ENCODE measurements at places on chromosomes 3 and 15.

DNA sequence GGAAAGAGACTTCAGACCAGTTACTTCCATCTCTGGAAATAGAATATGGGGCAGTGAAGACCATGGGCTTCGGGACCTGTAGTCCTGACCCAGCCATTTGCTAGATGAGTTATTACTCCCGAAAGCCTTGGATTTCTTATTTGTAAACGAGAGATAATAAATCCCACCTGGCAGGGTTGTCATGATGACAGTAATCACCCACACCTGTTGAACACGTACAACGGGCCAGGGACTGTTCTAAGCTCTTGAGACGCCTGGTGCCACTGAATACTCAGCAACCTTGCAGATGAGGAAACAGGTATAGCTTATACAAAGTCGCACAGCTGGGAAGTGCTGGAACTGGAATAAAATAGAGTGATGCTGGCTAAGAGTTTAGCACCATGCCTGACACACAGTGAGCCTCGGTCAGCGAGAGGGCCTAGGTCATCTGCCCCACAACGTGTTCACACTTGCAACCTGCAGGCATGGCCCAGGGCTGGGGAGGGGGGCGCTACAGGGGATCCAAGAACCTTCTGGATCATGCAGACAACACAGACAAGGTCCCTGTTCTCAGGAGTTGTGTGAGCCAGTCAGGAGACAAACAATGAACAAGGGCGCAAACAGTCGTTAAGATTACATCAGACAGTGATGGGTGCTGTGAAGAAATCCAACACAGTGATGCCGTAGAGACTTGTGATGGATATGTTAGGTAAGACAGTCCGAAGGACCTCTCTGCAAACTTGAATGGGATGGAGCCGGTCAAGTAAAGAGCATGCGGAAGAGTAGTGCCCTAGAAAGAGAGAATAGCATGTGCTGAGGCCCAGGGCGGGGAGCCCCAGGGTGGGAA is 89.2 kb downstream of the CORO2B start:
- DNase-seq = no peak

- no peak for DNase-seq
These were observed 115.2 kb downstream of the GABRG3 start for GRCh38 chr15:27086149-27086548.

DNA sequence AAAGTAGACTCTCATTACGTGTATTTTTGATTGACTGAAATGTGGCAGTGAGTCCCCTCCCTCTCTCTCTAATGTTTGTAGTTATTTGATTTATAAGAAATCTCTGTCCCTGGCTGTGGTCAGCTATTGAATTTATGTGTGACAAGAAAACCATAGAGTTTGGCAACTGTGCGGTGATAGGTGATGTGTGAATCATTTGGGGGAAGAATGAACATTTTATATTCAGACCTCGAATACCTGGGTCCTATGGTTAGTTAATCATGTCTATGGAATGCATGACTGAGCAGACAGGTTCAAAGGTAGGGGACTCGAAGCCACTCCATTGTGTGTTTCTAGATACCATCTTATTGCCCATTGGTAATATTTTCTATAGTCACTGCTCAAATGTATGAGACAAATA is 712.1 kb downstream of the MECOM start:
- no peak for DNase-seq

DNA sequence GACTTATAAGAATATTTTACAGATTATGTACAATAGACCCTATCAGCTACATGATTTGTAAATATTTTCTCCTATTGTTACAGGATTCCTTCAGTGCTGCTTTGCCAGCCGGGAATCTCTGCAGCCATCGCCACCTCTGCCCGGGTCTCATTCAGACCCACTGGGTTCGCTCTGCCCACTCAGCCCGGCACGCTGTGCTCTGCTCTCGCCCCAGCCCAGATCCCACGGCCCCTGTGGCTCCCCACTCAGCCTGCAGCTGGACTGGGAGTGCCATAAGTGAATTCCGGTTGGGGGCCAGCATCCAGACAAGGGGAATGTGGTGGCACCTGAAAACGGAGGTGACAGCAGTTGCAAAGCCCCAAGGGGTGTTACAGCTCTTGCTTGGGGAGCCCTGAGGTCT is 71.8 kb downstream of the NPAP1 start:
- DNase-seq = no peak

DNA sequence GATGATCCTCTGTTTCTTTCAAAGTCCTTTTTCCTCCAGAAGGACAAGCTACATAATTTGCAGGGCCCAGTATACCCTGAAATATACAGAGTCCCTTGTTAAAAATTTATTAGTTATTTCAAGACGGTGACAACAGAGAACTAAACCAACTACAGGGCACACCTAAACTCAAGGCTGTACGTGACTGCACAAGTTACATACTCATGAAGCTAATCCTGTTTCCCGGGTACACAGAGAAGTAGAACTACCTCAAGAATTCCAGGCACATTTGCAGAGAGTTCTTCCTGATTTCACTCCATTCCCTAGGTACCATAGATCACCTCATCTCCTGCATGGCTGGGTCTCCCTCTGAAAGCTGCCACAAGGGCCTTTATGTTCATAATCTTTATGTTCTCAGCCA is 279.4 kb upstream of the ARL6 start:
- no peak for DNase-seq

DNA sequence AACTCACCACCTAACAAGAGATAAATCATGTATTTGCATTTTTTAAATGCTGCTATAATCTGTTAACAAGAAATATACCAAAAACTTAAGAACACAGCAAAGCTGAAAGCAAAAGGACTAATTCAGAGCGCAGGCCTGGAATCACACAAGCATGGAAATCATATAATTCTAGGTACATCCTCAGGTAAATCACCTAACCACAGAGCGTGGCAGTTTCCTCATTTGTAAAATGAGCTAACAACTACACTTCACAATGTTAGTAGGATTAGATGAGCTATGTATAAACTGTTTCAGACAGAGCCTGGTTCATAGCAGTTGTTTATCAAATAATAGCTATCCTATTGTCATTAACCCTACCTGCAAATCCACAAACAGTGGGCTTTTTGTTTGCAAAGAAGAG is 146.4 kb downstream of the ERC2 start:
- no peak for DNase-seq

GRCh38 chr3:72449551-72449950 is 398.7 kb downstream of the SHQ1 start:
- DNase-seq = no peak

DNA sequence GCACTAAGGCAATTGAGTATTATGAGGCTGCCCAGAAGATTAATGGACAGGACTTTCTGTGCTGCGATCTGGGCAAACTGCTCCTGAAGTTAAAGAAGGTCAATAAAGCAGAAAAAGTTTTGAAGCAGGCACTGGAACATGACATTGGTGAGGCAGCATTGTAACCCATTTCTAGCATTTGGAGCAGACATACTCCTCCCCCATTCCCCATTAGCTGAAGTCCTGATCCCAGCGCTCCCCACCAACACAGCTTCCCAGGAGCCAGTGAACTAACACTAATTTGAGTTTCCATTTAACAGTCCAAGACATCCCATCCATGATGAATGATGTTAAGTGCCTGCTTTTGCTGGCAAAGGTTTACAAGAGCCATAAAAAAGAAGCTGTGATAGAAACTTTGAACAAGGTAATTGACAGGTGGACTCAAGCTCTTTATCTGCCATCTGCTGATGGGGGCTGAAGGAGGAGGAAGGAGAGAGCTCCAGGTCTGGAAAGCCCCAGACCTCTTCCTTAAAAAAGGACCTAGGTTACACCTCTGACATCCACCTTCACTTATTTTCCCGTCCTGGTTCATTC is 22.6 kb downstream of the CSRNP1 start:
- no peak for DNase-seq

GRCh38 chr15:39357480-39358268 is 223.2 kb upstream of the THBS1 start:
- no peak for DNase-seq

DNA sequence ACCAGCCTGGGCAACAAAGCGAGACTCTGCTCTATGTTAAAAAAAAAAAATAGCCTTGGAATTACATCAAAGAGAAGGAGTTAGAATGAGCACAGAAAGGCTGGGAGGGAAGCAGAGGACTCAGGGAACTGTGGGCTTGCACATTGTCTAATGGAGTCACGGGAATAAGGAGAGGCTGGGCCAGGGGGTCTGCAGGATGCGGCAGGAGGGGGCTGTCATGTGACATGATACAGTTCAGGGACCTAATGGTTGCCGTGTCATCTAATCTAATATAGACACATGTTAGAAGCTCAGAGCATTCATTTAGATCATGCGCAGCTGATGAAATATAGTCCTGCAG is 32.5 kb downstream of the GRK7 start:
- no peak for DNase-seq

- no peak for DNase-seq
These were observed 36.5 kb downstream of the RPN1 start for GRCh38 chr3:128614076-128614475.

DNA sequence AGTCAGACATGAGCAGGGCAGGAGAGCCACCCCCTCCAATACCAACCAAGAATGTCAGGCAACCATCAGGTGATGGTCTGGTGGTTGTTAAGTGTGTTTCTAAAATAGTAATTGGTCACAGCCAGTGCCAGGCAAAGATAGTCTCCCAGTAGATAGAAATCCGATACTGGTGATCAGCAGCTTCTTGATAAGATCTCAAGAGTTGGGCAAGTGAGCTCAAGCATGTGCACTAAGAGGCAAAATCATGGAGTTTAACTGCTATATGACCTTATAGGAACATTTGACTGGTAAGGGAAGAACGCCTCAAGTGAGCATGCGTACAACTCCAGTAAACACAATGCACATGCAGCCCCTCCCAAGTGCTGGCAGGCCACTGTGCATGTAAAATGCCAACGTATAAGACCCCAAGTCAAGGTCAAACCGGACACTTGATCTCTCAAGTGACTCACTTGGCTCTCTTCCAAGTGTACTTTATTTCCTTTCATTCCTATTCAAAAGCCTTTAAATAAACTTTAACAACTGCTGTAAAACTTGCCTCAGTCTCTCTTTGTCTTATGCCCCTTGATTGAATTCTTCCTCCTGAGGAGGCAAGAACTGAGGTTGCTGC is 36.0 kb upstream of the CBLB start:
- DNase-seq = no peak

GRCh38 chr15:75112848-75113492 is 88.7 kb upstream of the C15orf39 start:
- no peak for DNase-seq

- no peak for DNase-seq
These were observed 315.0 kb downstream of the OXSM start for GRCh38 chr3:26104851-26105251.

DNA sequence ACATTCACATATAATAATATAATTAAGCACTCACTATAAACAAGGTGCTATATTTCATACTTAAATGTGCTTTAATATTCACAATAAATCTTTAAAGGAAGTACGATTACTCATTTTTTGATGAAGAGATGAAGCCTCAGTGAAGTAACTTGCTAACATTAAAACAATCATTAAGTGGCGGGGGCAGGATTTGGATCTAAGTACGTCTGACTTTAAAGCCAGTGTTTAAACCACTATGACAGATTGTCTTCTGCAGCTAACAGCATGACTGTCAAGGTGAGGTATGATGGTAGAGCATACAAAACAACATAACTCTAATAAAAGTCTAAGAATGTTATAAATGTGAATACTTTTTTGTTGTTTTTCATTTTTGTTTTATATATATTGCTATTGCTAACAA is 862.1 kb downstream of the ROBO1 start:
- no peak for DNase-seq

DNA sequence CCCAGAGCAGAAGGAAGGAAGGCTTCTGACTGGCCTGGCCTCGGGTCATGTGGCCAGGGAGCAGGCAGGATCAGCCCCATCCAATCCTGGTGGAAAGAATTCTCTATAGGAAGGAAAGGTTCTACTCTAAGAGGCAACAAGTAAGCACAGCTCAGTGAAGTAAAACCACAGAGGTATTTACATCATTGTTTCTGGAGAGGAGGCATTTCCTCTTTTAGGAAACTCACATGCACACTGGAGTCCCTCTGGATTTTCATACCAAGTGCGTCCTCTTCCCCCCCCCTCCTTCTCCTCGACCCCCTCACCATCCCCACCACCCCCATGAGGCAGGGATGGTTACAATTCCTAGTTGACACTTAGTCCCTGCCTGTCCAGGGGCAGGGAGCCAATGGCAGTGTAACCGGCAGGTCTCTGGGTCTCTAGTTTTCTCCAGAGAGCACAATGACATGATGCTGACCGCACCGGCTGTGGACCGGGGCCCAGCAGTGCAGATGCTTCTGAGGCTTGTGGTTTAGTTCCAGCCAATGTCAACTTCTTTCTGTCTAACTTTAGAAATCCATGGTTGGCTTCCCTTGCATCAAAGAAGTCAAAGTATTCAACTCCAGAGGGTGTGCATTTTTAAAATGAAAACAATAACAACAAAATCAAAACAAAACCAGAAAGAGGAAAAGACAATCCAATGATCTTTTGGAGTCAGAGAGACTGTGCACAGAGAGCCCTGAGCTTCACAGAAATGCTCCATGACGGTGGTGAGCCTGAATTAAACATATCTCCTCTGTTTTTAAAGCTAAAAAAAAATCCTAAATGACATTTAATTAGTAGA is 230.3 kb upstream of the TLE3 start:
- DNase-seq = peak; percentile 82

DNA sequence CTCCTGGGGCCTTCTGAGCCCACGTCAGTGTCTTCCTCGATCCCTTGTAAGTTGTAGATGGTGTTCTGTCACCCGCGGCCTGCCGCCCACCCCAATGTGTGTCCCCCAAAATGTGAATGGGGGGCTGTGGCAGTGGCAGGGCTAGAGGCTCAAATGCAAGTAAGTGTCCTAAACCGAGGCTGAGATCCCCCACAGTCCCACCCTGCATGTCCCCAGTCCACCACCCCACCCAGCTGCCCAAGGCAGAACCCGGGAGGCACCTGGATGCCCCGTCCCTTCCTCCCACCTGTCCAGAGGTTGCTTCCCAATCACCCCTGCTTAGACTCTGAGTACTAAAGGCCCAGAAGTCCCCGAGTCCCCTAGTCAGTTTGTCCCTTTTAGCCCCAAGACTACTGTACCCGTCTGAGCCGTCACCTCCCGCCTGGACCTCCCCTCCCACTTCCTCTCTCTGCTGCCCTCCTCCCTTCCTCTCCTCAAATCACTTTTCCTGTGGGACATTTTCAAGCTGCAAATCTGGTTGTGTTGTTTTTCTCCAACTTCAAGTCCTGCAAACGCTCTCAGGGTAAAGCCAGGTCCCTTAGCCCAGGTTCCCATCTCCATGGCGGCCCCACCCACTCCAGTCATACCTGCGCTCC is 11.8 kb upstream of the PLXND1 start:
- no peak for DNase-seq

- no peak for DNase-seq
These were observed 665 bp downstream of the FRMD4B start for GRCh38 chr3:69385123-69385722.

DNA sequence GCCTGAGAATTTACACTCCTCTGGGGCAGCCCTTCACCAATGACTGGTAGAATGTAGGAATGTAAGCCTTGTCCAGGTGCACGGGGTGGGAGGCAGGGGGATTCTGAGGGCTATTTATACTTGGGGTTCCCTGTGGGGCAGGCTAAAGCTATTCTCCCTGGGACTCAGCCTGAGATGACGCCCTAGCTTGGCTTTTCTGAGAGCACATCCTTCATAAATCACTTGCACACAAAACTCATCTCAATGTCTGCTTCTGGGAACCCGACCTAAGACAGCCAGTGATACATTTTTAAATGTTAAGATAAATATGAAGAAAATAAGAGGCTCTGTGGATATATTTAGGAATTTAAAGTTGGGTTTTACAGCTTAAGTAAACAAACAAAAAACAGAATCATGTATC is 16.6 kb downstream of the TMEM158 start:
- no peak for DNase-seq

GRCh38 chr3:65928110-65928509 is 110.6 kb downstream of the MAGI1 start:
- DNase-seq = no peak

GRCh38 chr3:41363830-41364523 is 164.7 kb downstream of the CTNNB1 start:
- no peak for DNase-seq

- DNase-seq = no peak
These were observed 18.0 kb downstream of the SCG5 start for GRCh38 chr15:32659340-32660155.

All from HL-60 (cell line).